Renal pelvis (tissue), 12 donors: ENCODE measurements at places on chromosomes 6 and 20. TPM values are rescaled to one million over a fixed set of nuclear protein-coding genes. Genes with fewer than 3 reads are reported as not detected.

GRCh38 chr6:15901141-15902115 is 227.5 kb upstream of the MYLIP start:
- no peak for DNase-seq

- peak; percentile 26 for DNase-seq
These were observed 83.4 kb downstream of the JARID2 start for GRCh38 chr6:15329197-15329671.

DNA sequence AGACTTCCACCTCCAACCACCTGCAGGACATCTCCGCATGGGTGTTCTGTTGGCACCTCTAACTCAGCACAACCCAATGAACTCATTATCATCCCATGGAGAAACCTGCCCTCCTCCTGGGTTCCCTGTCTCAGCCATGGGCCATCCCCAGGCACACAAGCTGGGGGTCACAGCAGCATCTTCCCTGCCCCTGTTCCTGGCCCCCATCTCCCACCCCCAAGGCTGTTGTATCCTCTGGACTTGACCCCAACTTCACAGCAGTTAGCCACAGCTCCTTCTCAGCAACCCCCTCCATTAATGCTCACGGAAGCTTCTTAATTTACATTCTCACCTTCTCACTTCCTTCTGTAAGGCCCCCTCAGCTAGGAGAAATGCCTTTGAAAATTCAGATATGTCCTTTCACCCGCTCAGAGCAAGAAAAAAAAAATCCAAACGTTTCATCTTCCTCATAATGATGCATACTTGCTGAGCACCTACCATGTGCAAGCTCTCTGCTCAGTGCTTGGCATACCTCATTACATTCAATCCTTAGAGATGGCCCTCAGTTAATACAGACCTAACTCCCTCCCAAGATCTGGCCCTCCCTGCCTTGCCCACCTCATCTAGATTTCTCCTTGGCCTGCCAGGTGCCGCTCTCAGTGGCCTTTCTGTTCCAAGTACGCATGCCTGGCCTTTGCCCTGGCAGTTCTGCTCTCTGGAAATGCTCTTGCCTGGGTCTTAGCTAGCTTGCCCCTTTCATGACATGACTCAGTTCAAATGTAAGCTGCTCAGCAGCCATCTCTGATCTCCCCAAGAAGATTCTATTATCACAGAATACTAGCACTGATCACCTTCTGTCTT is 2.5 kb upstream of the NELFCD start:
- DNase-seq = no peak

DNA sequence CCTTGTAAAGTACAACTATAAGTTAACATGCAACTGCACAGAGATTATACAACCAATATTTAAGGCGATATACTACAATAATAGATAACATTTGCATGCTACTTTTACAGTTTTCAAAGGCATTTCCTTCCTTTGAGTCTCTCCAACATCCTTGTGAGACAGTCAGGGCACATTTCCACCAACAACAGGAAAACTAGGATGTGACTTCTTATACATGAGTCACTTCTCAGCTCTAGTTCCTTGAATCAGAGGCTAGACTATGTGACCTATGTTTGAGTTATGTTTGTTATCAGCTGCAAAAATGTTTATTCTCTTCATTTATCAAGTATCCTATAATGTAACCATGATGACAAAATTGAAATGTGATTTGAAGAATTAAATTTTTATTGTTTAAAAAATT is 51.7 kb upstream of the TFAP2D start:
- no peak for DNase-seq

GRCh38 chr6:32883789-32884188 is 29.8 kb downstream of the PSMB9 start:
- DNase-seq = no peak

The TCF15 gene
- 1.9 TPM for polyA plus RNA-seq

The BTN1A1 gene
- 0.23 TPM for polyA plus RNA-seq
